GM12864 (cell line): ENCODE measurements at places on chromosomes 11 and 22.

- no peak for DNase-seq
Measured at GRCh38 chr11:1274501-1274900, 34.9 kb downstream of the TOLLIP start.

GRCh38 chr22:24554313-24555164 is at the start of gene GUCD1:
GUCD1 (minus strand) TSS chr22:24555138; CDS start chr22:24554991, 147 bp downstream.
- DNase-seq = no peak

- no peak for DNase-seq
Measured at GRCh38 chr11:31060880-31061279, 308.7 kb downstream of the DCDC1 start.

GRCh38 chr11:59610289-59610688 is 5.3 kb downstream of the OSBP start:
- DNase-seq = no peak

GRCh38 chr11:129814244-129815014 is 1.2 kb upstream of the TMEM45B start:
- DNase-seq = no peak

GRCh38 chr11:44275241-44275640 is 34.7 kb downstream of the ALX4 start:
- DNase-seq = no peak

- no peak for DNase-seq
Measured at GRCh38 chr11:42337786-42338455, 878.5 kb upstream of the LRRC4C start.

GRCh38 chr11:86629045-86629706 is 43.2 kb downstream of the ME3 start:
- no peak for DNase-seq

- no peak for DNase-seq
Measured at GRCh38 chr11:32827276-32827675, 2.5 kb upstream of the PRRG4 start.

- DNase-seq = no peak
Measured at GRCh38 chr11:1744891-1745700, 5.3 kb downstream of the IFITM10 start.

DNA sequence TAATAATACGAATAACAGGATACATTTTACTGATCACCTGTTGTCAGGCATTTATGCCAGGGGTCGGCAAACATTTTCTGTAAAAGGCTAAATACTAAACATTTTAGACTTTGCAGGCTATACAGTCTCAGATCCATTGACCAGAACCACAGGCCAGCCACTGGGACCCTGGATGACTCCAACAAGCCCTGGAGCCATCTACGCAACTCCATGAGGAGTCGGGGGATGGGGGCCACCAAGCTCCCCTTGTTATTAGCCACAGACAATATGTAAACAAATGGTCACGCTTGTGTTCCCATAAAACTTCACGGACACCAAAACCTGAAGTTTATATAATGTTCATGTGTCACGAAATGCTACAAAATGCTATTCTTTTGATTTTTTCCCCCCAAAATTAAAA is 54.4 kb upstream of the EMID1 start:
- DNase-seq = no peak

GRCh38 chr11:4049006-4049405 is 45.6 kb upstream of the RRM1 start:
- DNase-seq = no peak

DNA sequence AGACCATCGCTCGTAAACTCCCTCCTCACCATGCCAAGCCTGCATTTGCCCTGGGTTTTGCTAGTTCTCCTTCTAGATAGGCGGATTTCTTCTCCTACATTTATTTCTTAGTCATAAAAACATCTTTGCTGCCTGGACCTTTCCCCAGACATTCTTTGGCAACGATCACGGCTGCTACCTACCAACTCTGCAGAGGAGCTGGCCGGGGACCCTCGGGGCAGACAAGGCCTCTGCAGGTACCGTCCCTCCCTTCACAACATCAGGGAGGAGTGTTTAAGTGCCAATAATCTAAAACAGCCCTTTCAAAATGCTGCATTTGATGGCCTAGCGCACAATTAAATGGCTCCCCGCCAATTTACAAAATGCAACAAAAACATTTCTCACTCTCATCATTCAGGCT is 34.4 kb downstream of the BRD1 start:
- DNase-seq = no peak

- DNase-seq = no peak
Measured at GRCh38 chr11:63694596-63694995, 13.3 kb downstream of the RTN3 start.

DNA sequence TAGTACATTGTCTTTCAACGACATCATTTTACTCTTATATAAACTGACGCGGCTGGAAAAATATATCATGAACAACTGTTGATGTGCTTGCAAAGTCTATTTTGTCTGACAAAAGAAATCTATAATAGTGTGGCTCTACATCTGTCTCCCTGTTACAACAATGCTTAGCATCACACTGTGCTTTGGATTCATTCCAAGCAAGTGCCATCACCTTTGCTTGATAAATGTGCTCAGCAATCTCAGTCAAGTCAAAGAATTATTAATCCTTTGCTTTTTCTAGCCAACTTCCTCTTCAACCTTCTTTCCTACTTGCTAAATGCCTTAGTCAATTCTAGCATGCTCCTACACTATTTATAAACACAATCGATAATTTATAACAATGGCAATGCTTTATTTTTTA is 140.5 kb downstream of the FCHSD2 start:
- no peak for DNase-seq

GRCh38 chr22:49107961-49108530 is 719.6 kb downstream of the BRD1 start:
- DNase-seq = no peak

DNA sequence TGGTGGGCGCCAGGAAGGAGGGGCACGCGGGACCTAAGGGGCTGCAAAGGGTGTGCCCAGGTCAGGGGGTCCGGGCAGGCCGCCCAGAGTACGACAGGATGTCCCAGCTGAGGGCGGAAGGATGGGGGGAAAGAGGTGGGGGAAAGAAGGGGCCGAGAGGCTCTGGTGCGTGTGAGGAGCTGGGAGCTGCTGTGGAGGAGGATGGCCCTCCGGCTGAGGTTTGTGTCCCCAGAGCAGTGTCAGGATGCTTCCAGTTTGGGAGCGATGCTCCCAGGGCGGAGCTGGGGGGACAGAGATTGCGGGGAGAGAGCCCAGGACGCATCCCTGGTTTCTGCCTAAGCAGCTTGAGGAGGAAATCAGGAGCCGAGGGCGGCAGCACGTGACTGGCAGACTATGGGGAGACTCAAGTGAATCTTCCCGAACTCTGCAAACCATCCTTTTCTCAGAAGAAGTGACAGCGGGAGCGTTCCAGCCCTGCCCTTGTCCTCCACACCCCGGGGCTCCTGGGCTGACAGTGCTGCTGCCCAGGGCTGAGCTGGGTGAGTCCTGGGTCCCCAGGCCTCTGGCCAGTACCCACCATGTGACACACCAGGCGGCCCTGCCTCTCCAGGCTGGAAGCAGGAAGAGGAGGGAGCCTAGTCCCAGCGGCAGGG is 19.7 kb upstream of the TTLL12 start:
- no peak for DNase-seq

GRCh38 chr22:29715240-29715639 is 4.6 kb upstream of the CABP7 start:
- no peak for DNase-seq

DNA sequence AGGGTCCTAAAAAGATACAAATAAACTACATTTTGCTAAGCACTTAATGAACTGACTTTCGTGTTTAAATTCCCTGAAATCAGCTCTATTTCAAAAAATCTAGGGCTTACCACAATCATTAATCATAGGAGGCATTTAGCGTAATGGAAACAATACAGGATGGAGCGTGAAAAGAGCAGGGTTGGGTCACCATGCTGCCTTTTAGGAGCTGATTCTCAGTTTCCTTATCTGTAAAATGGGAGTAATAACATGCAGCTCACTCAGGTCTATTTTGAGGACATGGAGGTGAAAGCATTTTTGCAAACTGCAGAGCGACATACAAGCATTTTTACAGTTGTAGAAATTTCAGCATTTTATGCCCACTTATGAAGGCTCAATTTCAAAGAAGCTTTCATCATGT is 407.0 kb downstream of the TENM4 start:
- DNase-seq = no peak

DNA sequence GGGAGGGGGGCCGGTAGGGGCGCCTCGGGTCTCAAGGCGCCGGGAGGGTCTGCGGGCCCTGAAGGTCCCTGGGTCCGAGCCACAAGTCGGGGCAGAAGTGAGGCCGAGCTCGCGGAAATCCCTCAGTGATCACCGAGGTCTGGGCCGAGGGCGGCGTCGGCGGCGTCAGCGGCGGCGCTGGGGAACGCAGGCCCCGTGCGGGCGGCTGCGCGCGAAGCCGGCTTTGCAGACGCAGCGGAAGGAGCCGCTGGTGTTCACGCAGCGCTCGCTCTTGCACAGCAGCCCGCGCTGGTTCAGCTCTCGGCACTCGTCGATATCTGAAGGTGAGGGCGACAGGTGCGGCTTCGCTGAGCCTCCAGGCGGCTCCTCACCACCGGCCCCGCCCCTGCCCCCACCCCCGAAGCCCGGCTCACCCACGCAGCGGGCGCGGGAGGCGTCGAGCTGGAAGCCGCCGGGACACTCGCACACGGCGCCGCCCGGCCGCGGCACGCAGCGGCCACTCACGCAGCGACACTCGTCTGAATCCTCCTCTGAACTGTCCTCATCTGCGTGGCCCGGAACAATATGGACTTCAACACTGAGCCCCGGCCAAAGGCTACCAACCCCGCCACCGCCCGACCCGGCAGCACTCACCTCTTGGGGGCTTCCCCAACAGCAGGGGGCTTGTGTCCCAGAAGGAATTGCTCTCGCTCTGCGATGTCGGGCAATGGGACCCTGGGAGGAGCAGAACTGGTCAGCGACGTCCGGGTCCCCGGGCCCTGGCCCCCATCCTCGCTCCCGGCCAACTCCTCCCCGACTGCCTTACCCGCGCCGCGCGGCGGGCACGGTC is 14.2 kb downstream of the SCYL1 start:
- DNase-seq = no peak

- no peak for DNase-seq
Measured at GRCh38 chr11:12411806-12412727, 34.7 kb downstream of the PARVA start.

GRCh38 chr11:77086521-77087472 is 15.8 kb upstream of the OMP start:
- DNase-seq = no peak

- DNase-seq = no peak
Measured at GRCh38 chr22:18111759-18112330, 1.2 kb downstream of the TUBA8 start.

- DNase-seq = no peak
Measured at GRCh38 chr22:43743131-43743530, 69.0 kb downstream of the EFCAB6 start.

DNA sequence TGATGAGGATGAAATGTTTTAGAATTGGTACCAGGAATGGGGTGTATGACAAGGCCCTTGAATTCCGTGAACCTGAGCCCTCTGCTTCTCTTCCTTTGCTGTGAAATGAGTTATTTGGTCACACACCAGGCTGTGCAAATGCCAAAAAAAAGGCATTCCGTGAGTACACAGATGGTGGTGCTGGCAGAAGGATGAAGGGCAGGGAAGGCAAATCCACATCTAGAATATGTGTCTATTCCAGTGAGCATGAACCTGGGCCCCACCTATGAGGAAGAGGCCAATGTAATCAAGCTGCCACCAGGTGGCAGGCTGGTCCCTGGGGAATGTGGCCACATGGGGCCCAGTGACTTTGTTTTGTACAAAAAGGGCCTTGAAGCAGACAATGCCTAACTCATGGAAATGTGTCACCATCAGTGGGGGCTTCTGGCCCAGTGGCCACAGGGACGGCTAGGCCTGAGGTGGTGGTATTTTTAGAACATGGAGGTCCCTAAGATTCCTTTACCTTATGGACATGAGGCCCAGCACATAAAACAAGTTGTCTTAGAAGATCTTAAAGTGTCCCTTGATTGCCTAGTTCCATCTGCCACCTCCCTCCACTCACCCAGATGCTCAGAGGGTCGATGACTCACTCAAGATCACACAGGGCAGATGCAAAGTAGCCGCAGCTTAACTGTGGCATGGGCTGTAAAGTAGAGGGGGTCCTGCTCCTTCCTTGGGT is 3.9 kb upstream of the RNF215 start:
- DNase-seq = peak; percentile 55

DNA sequence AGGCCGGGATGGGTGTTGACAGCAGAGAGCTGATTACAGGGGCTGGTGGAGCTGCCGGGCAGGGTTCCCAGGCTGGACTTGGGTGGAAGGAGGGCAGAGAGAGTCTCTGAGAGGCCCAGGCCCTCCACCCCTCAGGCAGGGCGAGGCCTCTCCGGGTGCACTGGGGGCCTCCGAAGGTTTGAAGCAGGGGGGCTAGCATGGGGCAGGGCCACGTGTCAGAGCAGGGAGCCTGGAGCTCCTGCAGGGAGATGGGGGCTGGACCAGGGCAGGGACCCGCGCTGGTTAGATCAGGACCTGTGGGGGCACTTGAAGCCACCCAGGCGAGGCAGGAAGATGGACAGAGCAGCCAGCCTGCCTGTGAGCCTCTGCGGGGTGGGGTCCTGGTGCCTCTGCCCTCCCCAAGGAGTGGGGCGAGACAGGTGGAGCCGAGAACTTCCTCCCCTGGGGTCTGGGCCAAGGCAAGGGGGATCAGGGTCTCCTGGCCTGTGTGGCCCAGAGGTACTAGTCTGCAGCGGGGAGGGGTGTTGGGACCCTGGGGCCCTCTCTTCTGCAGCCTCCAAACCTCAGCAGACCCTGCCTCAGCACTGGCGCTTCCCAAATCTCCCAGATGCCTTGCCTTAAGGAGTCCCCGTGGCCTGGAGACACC is 911 bp downstream of the PANX2 start:
- DNase-seq = no peak

DNA sequence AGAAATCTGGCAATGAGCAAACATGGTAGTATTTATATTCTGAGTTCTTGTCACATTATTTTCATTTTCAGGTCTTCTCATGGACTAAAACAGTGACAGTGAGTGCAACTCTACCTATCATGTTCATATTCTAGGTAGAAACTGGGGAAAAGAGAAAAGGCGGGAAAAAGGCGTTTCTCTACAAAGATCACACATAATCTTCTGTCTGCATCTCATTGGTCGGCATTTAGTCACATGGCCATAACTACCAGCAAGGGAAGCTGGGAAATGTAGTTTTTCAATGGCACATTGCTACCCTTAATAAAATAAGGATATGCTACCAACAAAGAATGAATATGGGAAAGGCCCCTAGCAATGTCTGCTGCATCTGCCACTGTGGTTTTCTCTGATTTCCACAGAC is 57.6 kb upstream of the B3GAT1 start:
- DNase-seq = no peak
